Liver (tissue), 10 donors: ENCODE measurements at places on chromosomes 7 and 10.

- no peak for DNase-seq
- H3K36me3 ChIP-seq: no peaks in the 10 kb centered on the region
- H3K4me1 ChIP-seq: no peaks in the 10 kb centered on the region
- H3K27ac ChIP-seq: no peak overlapping the region
Measured at GRCh38 chr7:16095171-16095950, 326.0 kb downstream of the CRPPA start.

DNA sequence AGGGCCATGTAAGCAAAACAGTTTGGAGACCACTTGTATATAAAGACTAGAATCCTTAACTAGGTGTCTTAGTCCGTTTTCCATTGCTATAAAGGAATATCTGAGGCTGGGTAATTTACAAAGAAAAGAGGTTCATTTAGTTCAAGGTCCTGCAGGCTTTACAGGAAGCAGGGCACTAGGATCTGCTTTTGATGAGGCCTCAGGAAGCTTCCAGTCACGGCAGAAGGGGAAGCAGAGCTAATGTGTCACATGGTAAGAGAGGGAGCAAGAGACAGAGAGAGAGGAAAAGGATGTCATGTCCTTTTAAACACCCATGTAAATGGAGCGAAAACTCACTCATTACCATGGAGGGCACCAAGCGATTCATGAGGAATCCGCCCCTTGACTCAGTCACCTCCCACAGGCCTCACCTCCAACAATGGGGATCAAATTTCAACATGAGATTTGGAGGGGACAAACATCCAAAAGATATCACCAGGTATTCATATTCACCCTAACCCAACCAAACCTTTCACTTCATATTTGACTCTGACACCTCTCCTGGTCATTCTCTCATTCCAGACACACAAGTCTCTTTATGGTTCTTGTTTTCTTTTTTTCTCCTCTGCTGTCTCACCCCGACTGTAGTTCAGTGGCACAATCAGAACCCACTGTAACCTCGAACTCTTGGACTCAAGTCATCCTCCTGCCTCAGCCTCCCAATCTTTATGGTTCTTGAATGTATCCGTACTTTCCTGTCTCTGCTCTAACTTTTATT, 30.1 kb upstream of the ASAH2 start:
- H3K4me1 ChIP-seq: no peaks in the 10 kb centered on the region
- DNase-seq: no peak
- H3K4me3 ChIP-seq: no peak overlapping the region
- no peaks in the 10 kb centered on the region for H3K27me3 ChIP-seq
- no peak overlapping the region for H3K27ac ChIP-seq
- H3K36me3 ChIP-seq: no peaks in the 10 kb centered on the region

DNA sequence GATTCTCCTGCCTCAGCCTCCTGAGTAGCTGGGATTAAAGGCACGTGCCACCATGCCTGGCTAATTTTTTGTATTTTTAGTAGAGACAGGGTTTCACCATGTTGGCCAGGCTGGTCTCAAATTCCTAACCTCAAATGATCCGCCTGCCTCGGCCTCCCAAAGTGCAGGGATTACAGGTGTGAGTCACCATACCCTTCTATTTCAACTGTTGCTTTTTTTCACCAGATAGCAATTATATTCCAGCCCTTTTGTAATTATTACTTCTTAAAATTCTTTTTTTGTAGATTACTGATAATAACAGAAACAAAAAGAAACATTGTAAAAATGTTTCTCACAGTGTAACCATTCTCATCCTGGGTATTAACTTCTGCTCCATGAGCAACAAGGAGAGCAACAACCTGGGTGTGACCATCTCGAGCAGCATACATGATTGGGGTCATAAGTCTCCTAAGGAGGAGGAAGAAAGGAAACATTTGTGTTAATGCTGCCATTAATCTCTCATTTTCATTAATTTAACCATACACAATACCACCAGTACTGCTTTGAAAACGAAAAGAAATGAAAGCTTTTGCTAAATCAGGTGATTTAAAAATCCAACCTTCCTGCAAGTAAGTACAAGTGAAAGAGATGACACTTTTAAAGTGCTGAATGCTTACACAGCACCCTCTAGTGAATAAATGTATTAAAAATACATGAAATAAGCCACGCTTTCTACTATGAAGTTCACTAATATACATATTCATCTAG, 41.8 kb downstream of the ASZ1 start:
- H3K4me1 ChIP-seq: no peaks in the 10 kb centered on the region
- no peaks in the 10 kb centered on the region for H3K36me3 ChIP-seq
- no peak overlapping the region for H3K4me3 ChIP-seq

DNA sequence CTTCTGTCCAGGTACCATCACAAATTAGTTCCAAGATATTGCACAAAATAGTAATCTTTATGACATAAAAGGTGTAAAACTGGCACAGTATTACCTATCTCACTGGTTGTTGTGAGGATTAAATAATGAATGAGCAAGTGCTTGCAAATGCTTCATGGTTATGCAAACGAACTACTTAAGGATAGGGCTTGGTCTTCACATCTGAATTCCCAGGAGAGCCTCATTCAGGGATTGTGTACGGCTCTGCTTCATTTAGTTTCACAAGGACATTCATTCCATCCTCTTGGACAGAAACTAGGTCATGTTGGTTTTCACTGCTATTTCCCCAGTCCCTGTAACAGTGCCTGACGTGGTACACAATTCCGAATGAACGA, 12.1 kb downstream of the ABCA13 start:
- no peaks in the 10 kb centered on the region for H3K4me1 ChIP-seq
- no peak for DNase-seq
- H3K4me3 ChIP-seq: no peak overlapping the region
- H3K36me3 ChIP-seq: no peaks in the 10 kb centered on the region
- H3K27ac ChIP-seq: no peak overlapping the region
- H3K27me3 ChIP-seq: no peaks in the 10 kb centered on the region

DNA sequence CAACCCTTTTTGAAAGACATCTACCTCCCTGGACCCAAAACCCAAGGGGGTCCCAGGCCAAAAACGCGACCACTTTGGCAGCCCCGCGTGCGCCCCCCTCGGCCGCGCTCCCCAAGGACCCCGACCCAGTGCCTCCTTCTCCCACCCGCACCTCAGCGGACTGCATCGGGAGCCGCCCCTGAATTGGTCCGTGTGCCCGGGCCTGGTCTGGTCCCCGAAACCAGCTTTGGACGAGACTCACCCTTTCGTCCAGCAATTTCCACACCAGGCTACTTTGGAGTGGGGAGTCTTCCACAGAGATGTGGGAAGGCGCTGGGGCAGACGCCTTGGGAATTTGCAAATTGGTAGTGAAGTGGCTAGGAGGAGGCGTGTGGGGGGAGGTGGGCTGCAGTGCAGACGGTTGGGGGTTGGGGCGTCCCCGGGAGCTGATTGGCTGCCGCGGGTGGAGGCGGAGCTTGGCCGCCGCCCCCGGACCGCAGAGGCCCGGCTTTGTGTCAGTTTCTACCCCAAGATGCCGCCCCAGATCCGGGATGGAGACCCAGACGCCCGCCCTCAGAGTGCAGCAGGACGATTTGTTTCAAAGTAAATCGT, 16.9 kb downstream of the TCAF1 start:
- H3K36me3 ChIP-seq: no peaks in the 10 kb centered on the region
- no peak for DNase-seq
- H3K27ac ChIP-seq: no peak overlapping the region
- peaks cover 4% of the 10 kb centered on the region for H3K4me1 ChIP-seq

DNA sequence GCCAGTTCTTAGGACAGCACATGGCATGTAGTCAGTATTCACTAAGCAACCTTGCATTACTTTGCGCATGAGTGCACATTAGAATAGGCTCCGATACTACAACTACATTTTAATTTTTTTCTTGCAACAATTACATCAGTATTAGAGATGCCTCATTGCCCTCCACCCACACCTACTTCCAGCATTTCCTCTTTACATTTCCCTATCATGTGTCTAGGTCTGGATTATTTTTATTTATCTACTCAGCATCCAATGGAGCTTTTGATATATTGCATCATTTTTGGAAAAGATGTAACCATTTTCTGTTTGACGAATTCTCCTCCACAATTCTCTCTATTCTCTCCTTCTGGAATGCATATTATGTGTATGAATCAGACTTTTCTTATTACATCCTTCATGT, 258.2 kb upstream of the GLI3 start:
- H3K4me3 ChIP-seq: no peak overlapping the region
- H3K36me3 ChIP-seq: no peaks in the 10 kb centered on the region
- H3K27ac ChIP-seq: no peak overlapping the region
- H3K27me3 ChIP-seq: no peaks in the 10 kb centered on the region
- DNase-seq: no peak
- no peaks in the 10 kb centered on the region for H3K4me1 ChIP-seq

- no peaks in the 10 kb centered on the region for H3K27me3 ChIP-seq
- H3K27ac ChIP-seq: no peak overlapping the region
- no peak for DNase-seq
- no peaks in the 10 kb centered on the region for H3K36me3 ChIP-seq
Measured at GRCh38 chr7:80790877-80791276, 128.0 kb downstream of the SEMA3C start.

GRCh38 chr7:149714910-149715471, 58.4 kb downstream of the ZNF467 start:
- DNase-seq: no peak
- no peak overlapping the region for H3K27ac ChIP-seq
- H3K4me1 ChIP-seq: peaks cover 8% of the 10 kb centered on the region
- H3K27me3 ChIP-seq: no peaks in the 10 kb centered on the region
- H3K36me3 ChIP-seq: no peaks in the 10 kb centered on the region
- peak overlapping the region; percentile 90 for H3K4me3 ChIP-seq

- no peaks in the 10 kb centered on the region for H3K36me3 ChIP-seq
- no peaks in the 10 kb centered on the region for H3K27me3 ChIP-seq
- no peak for DNase-seq
Measured at GRCh38 chr10:46234431-46235060, 52.3 kb upstream of the ANTXRL start.

DNA sequence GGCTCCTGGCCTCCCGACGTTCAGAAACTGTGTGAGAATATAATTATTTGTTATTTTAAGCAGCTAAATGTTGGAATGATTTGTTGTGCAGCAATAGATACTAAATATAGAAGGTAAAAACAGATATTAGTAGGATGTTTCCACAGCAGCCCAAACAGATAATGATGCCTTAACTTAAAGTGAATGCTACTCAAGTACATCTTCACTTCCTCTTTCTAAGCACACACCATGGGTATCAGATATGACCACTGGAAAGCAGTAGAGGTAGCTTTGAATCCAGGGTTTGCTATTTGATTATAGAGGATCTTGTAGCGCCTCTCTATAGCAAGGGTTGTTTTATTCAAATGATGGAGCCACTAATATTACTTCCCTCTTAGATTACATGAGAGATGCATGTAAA, 38.2 kb upstream of the BET1 start:
- H3K27ac ChIP-seq: no peak overlapping the region
- no peaks in the 10 kb centered on the region for H3K4me1 ChIP-seq
- DNase-seq: no peak
- H3K36me3 ChIP-seq: no peaks in the 10 kb centered on the region

DNA sequence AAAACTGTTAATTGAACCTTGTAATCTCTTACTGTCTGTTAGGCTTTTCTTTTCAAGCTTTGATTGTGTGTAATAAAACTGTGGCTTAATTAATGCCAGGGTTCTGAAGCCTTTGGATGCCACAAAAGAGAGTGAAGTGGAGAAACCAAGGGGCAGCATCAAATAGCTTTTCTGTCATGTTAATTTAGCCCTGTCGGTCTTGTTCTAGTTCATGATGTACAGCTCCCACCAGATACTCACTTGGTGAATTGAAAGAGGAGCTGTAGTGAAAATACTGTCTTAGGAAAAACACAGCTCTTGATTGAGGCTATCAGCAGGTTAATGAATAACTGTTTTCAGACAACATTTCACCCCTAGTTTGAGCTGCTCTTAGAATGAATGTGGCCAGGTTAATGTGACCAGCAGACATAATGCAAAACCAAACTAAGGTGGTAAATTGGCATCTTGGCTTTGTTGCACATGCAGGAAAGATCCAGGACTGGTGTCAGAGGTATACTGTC, 94.2 kb downstream of the POLL start:
- no peaks in the 10 kb centered on the region for H3K27me3 ChIP-seq
- no peaks in the 10 kb centered on the region for H3K36me3 ChIP-seq
- no peak overlapping the region for H3K4me3 ChIP-seq
- no peak overlapping the region for H3K27ac ChIP-seq

DNA sequence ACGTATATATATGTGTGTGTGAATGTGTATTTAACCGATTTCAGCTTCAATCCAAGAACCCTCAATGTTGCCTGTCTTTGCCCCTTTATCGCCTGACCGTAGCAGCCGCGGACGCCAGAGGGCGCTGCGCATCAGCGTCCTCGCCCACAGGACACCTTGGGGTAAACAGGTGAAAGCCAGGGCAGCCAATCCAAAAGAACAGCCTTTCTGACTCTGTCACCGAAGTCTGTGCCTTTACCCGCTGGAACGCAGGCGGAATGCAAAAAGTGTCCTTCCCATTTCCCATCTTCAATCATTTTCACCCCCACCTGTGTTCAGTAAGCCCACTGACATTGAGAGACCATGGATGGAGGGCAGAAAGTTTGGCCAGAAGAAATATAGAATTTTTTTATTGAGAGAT, 3.6 kb downstream of the NXPH1 start:
- H3K36me3 ChIP-seq: no peaks in the 10 kb centered on the region
- peaks cover 22% of the 10 kb centered on the region for H3K4me1 ChIP-seq
- DNase-seq: peak; percentile 47
- peak overlapping the region; percentile 7 for H3K4me3 ChIP-seq

DNA sequence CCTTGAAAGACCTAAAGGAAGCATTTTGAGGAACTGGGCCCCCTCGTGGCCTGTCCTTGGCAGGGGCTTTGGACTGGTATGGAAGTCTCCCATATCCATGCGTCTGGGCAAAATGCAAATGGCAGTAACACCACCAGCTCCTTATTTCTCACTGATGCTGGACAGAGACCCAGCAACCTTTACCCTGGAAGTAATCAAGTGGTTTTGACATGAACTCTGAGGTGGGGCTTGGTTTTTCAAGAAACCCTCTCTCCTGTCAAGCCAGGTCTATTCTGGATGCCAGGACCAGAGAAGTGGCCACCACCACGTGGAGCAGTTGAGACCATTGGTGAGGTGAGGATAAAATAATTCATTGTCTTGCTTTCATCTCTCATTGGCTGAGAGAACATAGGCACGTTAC, 84.4 kb downstream of the OTUD1 start:
- no peak overlapping the region for H3K27ac ChIP-seq
- no peak overlapping the region for H3K4me3 ChIP-seq
- no peaks in the 10 kb centered on the region for H3K4me1 ChIP-seq
- DNase-seq: no peak

GRCh38 chr7:102236592-102237287, 49.9 kb upstream of the SH2B2 start:
- peaks cover 18% of the 10 kb centered on the region for H3K36me3 ChIP-seq
- H3K27ac ChIP-seq: no peak overlapping the region
- no peak overlapping the region for H3K4me3 ChIP-seq
- peak; percentile 69 for DNase-seq
- H3K27me3 ChIP-seq: no peaks in the 10 kb centered on the region
- H3K4me1 ChIP-seq: peaks cover 2% of the 10 kb centered on the region

GRCh38 chr10:50605269-50605950, 18.3 kb downstream of the SGMS1 start:
- no peak for DNase-seq
- H3K27ac ChIP-seq: peak overlapping the region; percentile 22
- H3K4me3 ChIP-seq: no peak overlapping the region
- peaks cover 3% of the 10 kb centered on the region for H3K4me1 ChIP-seq
- no peaks in the 10 kb centered on the region for H3K27me3 ChIP-seq

GRCh38 chr10:97355571-97355975, 21.0 kb upstream of the FRAT2 start:
- H3K27me3 ChIP-seq: no peaks in the 10 kb centered on the region
- no peak overlapping the region for H3K4me3 ChIP-seq
- no peak overlapping the region for H3K27ac ChIP-seq
- H3K36me3 ChIP-seq: peaks cover 10% of the 10 kb centered on the region
